ENCODE measurements at places on chromosomes 12 and 14. TPM values are rescaled to one million over a fixed set of nuclear protein-coding genes. Genes with fewer than 3 reads are reported as not detected.

DNA sequence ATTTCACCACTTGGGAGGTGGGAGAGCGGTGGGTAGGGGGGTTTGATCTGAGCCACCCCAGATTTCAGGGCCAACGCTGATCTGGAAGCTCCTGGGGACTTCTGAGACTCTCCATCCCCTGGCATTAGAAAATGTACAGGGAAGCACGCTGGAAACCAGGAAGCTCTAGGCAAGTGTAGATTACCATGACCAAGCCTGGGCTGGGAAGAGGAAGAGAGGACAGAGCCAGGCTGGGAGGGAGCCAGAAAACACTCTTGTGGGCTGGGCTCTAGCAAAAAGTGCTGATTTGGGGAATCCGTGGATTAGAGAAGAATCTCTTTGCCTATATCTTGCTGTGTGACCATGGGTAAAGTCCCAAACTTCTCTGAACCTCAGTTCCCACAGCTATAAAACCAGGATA, 236.7 kb downstream of the BCL11B start:
- no peak overlapping the region for H3K4me3 ChIP-seq
- DNase-seq, result no peak
- no peak overlapping the region for H3K27ac ChIP-seq
- no peaks in the 10 kb centered on the region for H3K36me3 ChIP-seq
- no peaks in the 10 kb centered on the region for H3K4me1 ChIP-seq
- peaks cover 5% of the 10 kb centered on the region for H3K27me3 ChIP-seq

GRCh38 chr12:602700-603068, 60.6 kb downstream of the NINJ2 start:
- H3K27me3 ChIP-seq, result no peaks in the 10 kb centered on the region
- DNase-seq, result no peak
- H3K4me3 ChIP-seq, result no peak overlapping the region

DNA sequence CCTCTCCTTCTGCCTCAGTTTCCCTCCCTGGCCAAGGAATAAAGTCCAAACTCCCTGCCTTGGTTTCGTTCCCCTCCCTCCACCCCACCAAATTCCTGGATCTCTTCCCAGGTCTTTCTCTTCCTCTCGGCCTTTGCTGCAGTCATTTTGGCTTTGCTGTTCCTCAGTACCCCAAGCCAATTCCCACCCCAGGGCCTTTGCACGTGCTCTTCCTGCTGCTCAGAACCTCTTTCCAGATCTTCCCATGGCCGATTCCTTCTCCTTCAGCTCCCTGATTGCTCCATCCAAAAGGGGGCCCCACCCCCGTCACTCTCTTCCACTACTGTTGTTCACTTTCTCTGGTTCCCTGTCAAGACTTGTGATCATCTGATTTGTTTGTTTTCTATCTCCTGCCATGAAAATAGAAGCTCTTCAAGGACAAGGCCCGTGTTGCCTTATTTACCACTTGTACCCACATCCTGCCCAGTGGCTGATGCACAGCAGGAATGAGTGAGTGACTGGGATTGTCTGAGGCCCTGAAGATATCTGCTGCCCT, 3.1 kb downstream of the HNF1A start:
- H3K27me3 ChIP-seq, result no peaks in the 10 kb centered on the region
- no peak overlapping the region for H3K4me3 ChIP-seq
- no peak overlapping the region for H3K27ac ChIP-seq
- no peaks in the 10 kb centered on the region for H3K4me1 ChIP-seq

GRCh38 chr12:108194585-108194984, 65.5 kb downstream of the WSCD2 start:
- H3K27ac ChIP-seq, result no peak overlapping the region
- no peak overlapping the region for H3K4me3 ChIP-seq
- no peaks in the 10 kb centered on the region for H3K36me3 ChIP-seq
- H3K27me3 ChIP-seq, result no peaks in the 10 kb centered on the region

- peaks cover 29% of the 10 kb centered on the region for H3K4me1 ChIP-seq
- no peaks in the 10 kb centered on the region for H3K27me3 ChIP-seq
- peak overlapping the region; percentile 99 for H3K4me3 ChIP-seq
- H3K36me3 ChIP-seq, result peaks cover 18% of the 10 kb centered on the region
- H3K27ac ChIP-seq, result peak overlapping the region; percentile 98
Measured at GRCh38 chr12:4539167-4539870, 629 bp downstream of the RAD51AP1 start.

GRCh38 chr12:104764225-104765091, 193.6 kb downstream of the SLC41A2 start:
- H3K4me3 ChIP-seq, result no peak overlapping the region
- H3K36me3 ChIP-seq, result peaks cover 7% of the 10 kb centered on the region
- no peak overlapping the region for H3K27ac ChIP-seq

GRCh38 chr12:26767865-26768264, 65.1 kb downstream of the ITPR2 start:
- no peak overlapping the region for H3K27ac ChIP-seq
- H3K4me1 ChIP-seq, result peaks cover 16% of the 10 kb centered on the region
- H3K36me3 ChIP-seq, result peaks cover 38% of the 10 kb centered on the region
- H3K4me3 ChIP-seq, result no peak overlapping the region
- DNase-seq, result no peak
- H3K27me3 ChIP-seq, result no peaks in the 10 kb centered on the region

- no peak for DNase-seq
- no peaks in the 10 kb centered on the region for H3K27me3 ChIP-seq
- H3K4me3 ChIP-seq, result no peak overlapping the region
- no peaks in the 10 kb centered on the region for H3K4me1 ChIP-seq
Measured at GRCh38 chr12:85740186-85740585, 96.0 kb downstream of the RASSF9 start.

DNA sequence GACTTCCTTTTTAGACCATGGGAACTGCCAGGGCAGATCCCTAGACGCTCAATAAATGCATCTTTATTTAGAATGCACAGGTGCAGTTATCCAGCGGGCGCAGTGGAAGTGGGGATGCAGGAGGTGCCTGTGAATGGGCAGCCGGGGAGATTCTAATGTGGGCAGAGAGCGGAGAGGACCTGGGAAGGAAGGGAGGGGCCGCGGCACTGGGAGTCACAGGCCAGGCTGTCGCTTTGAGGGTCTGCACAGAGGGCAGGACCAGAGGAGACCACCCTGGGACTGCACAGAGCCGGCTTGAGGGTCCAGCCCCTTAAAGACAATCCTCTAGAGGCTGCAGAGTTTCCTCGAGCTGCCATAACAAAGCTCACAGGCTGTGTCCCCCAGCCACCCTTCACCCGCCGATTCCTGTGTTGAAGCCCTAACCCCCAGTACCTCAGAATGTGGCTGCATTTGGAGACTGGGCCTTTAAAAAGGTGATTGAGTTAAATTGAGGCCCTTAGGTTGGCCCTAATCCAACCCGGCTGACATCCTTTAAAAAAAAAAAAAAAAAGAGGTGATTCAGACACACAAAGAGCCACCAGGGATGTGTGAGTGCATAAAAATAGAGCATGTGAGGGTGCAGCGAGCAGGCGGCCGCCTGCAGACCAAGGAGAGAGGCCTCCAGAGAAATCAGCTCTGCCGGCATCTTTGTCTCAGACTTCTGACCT, 44.4 kb upstream of the PPP2R5C start:
- H3K36me3 ChIP-seq, result no peaks in the 10 kb centered on the region
- H3K27me3 ChIP-seq, result no peaks in the 10 kb centered on the region
- DNase-seq, result no peak
- peak overlapping the region; percentile 17 for H3K27ac ChIP-seq
- H3K4me1 ChIP-seq, result peaks cover 26% of the 10 kb centered on the region

- no peak overlapping the region for H3K27ac ChIP-seq
- H3K4me3 ChIP-seq, result no peak overlapping the region
- DNase-seq, result no peak
- no peaks in the 10 kb centered on the region for H3K36me3 ChIP-seq
- H3K4me1 ChIP-seq, result peaks cover 3% of the 10 kb centered on the region
Measured at GRCh38 chr14:93274055-93274806, 58.6 kb downstream of the BTBD7 start.

DNA sequence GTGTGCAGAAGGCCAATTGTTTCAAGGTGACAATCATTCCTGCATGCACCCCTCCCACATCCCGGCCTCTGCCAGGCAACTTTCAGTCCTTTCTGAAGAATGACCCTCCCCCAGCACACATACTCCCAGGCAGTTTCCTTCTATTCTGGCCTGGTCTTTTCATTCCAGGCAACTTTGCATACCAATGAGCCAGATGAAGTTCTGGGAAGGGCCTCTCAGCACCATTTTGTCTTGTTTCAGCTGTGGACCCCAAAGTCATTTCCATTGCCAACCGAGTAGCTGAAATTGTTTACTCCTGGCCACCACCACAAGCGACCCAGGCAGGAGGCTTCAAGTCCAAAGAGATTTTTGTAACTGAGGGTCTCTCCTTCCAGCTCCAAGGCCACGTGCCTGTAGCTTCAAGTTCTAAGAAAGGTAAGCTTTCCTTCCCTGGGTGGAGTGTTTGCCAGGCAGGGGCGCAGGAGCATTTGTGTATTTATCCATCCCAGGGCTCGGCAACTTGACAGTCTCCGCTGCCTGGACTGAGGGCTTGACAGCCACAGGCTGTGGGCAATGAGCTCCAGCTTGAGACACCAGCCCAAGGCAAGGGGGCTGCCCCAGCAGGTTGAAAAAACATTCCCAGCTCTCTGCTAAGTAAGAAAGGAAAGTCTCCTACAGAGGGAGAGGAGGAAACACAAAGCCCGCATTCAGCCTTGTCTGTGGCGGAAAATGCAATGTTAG, 16.4 kb downstream of the BCL2L14 start:
- H3K27me3 ChIP-seq, result peaks cover 4% of the 10 kb centered on the region
- H3K4me3 ChIP-seq, result no peak overlapping the region
- H3K4me1 ChIP-seq, result no peaks in the 10 kb centered on the region
- no peaks in the 10 kb centered on the region for H3K36me3 ChIP-seq
- no peak overlapping the region for H3K27ac ChIP-seq
- no peak for DNase-seq

DNA sequence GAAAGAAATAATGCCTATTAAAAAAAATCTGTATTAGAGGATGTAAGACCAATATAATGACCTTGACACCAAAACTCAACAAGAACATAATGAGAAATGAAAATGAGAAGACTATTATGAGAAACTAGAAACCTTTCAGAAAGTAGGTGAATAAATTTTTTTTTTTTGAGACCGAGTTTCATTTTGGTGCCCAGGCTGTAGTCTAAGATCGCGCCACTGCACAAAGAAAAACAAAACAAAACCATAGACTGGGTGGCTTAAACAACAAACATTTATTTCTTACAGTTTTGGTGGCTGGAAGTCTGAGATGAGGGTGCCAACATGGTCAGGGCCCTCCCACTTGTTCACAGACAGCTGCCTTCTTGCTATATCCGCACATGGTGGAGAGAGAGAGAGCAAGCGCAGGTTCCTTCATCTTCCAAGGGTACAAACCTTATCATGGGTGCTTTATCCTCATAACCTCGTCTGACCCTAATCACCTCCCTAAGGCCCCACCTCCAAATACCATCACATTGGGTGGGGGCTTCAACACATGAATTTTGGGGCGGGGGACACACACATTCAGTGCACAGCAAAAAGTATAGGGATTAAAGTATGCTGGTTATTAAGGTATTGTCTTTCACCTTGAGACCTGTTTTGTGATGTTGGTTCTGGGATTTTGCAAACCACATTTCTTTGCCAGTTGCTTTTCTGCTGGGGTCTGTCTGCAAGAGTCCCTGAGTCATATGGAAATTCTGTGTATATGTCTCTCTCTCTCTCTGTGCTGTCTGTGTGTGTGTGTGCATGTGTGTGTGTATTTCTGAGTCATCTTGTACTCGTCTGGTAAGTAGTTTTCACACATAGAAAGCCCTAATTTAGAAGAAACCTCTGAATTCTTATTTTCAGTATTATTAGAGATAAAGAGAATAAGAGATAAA, 26.2 kb downstream of the ZCRB1 start:
- H3K36me3 ChIP-seq, result no peaks in the 10 kb centered on the region
- no peaks in the 10 kb centered on the region for H3K27me3 ChIP-seq
- DNase-seq, result peak; percentile 41
- peak overlapping the region; percentile 81 for H3K27ac ChIP-seq

DNA sequence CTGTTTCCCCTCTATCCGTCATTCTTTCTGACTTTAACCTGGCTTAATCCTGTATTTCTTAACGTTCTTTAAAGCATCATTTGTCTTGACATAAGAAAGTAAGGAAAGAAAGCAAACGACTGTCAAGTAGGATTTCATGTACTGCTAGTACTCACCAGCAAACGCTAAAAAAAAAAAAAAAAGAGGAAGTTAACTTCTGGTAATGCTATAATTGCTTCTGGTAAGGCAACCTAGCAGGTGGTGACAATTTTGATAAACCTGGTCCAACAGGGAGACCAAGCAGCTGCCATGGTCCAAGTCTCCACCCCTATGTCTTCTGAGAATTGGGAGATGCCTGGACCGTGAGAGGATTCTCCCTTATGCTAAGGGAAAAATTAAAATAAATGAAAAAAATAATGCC, 306.6 kb downstream of the DAD1 start:
- H3K27me3 ChIP-seq, result no peaks in the 10 kb centered on the region
- peaks cover 3% of the 10 kb centered on the region for H3K4me1 ChIP-seq
- no peak overlapping the region for H3K4me3 ChIP-seq
- no peak overlapping the region for H3K27ac ChIP-seq
- DNase-seq, result no peak

DNA sequence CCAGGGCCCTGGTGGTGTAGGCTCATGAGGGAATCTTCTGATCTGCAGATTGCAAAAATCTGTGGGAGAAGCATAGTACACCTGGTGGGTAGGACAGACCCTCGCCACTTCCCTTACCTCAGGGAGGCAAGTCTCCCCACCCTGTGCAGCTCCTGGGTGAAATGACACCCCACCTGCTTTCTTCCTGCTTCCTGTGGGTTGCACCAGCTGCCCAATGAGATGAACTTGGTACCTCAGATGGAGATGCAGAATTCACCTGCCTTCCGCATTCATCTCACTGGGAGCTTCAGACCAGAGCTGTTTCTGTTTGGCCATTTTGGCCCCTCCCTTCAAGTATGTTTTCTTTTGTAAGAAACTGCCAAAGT, 4.7 kb downstream of the CLEC2D start:
- H3K4me1 ChIP-seq, result peaks cover 58% of the 10 kb centered on the region
- no peaks in the 10 kb centered on the region for H3K27me3 ChIP-seq
- H3K27ac ChIP-seq, result peak overlapping the region; percentile 97
- peak overlapping the region; percentile 93 for H3K4me3 ChIP-seq
- peak; percentile 53 for DNase-seq

DNA sequence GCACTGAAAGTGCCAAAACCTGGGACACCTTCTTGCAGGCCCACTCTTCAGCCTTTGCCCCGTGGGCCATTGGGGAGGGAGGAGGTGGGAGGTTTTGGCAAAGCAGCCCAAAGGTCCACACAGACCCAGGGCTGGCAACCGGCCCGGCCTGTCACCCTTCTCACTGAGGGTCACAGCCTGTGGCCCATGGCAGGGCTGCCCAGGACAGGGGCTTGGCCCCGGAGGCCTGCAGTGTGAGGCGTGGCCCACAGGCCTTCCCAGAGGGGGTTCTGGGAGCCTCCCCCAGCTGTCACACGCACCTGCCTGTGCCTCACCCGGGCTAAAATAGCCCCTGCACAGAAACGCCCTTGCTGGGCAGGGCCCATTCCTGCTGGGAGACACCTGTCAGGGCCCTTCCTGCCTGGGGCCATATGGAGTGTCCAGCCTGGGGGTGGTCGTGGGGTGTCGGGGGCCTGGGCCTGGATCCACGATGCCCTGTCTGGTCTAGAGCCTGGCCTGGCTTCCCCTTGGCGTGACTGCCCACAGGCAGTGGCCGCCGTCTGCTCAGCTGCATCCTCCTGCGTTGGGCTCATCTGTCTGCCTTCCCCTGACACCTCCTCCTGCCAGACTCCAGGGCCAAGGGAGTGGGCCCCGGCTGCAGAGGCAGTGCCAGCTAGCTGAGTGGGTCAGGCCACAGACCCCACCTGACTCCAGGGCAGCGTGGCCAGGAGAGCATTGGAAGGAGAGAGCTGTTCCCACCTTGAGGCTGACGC, 19.2 kb downstream of the PACS2 start:
- no peak overlapping the region for H3K27ac ChIP-seq
- H3K36me3 ChIP-seq, result no peaks in the 10 kb centered on the region
- no peaks in the 10 kb centered on the region for H3K27me3 ChIP-seq

GRCh38 chr12:128817111-128818015, 6.4 kb downstream of the SLC15A4 start:
- no peak for DNase-seq
- no peaks in the 10 kb centered on the region for H3K27me3 ChIP-seq
- H3K4me1 ChIP-seq, result peaks cover 66% of the 10 kb centered on the region

Gene PWP1
- total RNA-seq, result 50.5 TPM

Gene FSCB
- not detected for total RNA-seq

All from activated T-helper 2 cell treated with anti-CD3 and anti-CD28 coated beads, Interferon-gamma antibody, Interleukin-2, Interleukin-4, amounts not matched to agents 10 μg/mL and 5 μg/mL and 100 μg/mL, durations not matched to agents 14 hours and 24 hours and 36 hours (primary cell).